Left ventricle myocardium inferior (tissue), 1 donor: ENCODE measurements at places on chromosomes 6 and 20. TPM values are rescaled to one million over a fixed set of nuclear protein-coding genes. Genes with fewer than 3 reads are reported as not detected.

DNA sequence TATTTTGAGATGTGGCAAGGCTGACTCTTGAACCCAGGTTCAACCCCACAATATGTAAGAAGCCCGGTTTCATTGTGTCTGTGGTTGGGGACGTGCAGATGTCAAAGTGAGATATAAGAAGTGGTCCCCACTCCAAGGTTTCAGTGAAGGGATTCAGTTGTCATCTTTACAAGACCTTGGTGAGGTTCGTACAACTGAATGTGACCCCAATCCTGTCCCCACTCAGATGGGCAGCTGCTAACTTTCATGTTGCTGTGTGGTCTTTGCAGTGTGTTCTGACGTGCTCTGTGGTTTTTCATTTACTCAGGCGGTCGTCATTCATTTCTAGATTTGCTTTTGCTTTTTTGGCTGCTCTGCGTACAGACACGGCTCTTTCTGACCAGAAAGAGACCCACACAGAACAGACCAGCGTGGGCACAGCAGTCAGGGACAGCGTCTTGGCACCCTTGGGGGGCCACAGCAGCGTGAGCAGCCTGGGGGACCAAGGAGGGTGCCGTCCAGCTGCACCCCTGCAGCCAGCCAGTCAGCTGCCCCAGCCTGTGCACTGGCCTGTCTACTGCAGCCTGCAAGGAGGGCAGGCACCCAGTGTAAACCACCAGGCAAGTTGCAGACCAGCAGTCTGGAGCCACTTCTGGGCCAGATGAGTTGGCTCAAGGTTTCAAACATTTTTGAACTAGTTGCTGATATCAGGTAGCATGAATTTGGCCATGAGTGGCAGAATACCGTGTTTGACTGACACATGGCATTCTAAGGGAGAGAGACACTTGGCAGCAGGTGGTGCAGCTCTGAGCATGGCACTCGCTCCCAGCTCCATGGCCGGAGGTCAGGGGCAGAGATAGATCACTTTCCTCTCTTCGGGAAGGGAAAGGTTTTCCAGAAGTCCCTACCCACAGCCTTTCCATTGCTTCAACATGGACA lies 49.4 kb upstream of the IRF4 start:
- DNase-seq = no peak

The WFDC2 gene
- not detected for total RNA-seq

- no peak for DNase-seq
Measured at GRCh38 chr6:53641348-53641747, 24.2 kb downstream of the KLHL31 start.

The PSMB8 gene
- total RNA-seq = 13.2 TPM

GRCh38 chr20:61170496-61171320 lies 81.4 kb upstream of the CDH4 start:
- no peak for DNase-seq

- no peak for DNase-seq
Measured at GRCh38 chr6:43211955-43212354, 17.3 kb downstream of the DNPH1 start.

The MTHFD1L gene
- total RNA-seq = 3.1 TPM

DNA sequence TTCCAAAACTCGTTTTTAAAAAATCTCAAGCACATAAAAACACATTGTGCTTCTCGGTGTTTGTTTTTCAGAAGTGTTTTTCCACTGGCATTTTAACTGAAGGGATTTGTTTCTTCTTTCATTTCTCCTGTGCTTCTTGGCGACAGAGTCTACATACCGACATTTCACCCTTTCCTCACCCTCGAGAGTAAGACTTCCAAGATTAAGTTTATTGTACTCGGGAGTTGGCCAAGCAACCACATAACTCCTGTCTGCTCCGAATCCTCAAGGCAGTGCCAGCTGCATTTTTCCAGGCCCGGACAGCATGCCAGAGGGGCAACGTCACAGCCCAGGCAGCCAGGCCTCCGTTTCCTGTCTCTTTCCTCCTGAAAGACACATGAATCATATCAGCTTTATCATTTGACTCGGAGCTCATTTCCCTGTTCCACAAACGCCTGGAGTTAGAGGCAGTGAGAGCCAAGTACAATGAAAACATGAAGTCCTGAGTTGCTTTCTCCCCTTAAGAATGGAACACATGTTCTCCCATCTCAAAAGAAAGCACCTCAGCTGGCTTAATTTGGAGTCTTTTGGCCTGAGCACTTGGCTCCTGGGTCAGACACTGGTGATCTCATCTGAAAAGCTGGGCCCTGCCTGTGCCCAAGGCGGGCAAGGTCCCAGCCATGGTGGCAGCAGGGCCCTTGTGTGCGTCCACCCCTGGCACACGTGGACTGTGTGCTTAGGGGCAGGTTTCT lies 23.2 kb upstream of the FAM50B start:
- peak; percentile 86 for DNase-seq
